Activated CD8-positive, alpha-beta memory T cell treated with anti-CD3 and anti-CD28 coated beads, Interleukin-2, amount 10 ng/mL, durations not matched to agents 7 days and 5 days (primary cell): ENCODE measurements at places on chromosomes 11 and 22. TPM values are rescaled to one million over a fixed set of nuclear protein-coding genes. Genes with fewer than 3 reads are reported as not detected.
A peak's percentile ranks its signal among the peaks of the same experiment; 100 is the strongest.

GRCh38 chr22:24108073-24108472, 73.2 kb upstream of the SUSD2 start:
- no peak overlapping the region for H3K4me3 ChIP-seq
- peaks cover 45% of the 10 kb centered on the region for H3K36me3 ChIP-seq
- H3K27ac ChIP-seq = no peak overlapping the region
- no peaks in the 10 kb centered on the region for H3K27me3 ChIP-seq
- H3K4me1 ChIP-seq = peaks cover 45% of the 10 kb centered on the region

GRCh38 chr11:34205326-34206035, 100.1 kb downstream of the NAT10 start:
- H3K27ac ChIP-seq = no peak overlapping the region
- H3K4me1 ChIP-seq = peaks cover 35% of the 10 kb centered on the region
- H3K4me3 ChIP-seq = no peak overlapping the region
- no peaks in the 10 kb centered on the region for H3K36me3 ChIP-seq

- no peak overlapping the region for H3K27ac ChIP-seq
- DNase-seq = peak; percentile 44
- no peaks in the 10 kb centered on the region for H3K27me3 ChIP-seq
These were observed 63.5 kb upstream of the PRDM11 start for GRCh38 chr11:45082744-45083543.

- H3K27me3 ChIP-seq = no peaks in the 10 kb centered on the region
- peak overlapping the region; percentile 90 for H3K4me3 ChIP-seq
- peaks cover 52% of the 10 kb centered on the region for H3K4me1 ChIP-seq
These were observed 857 bp downstream of the ARCN1 start for GRCh38 chr11:118572981-118573550.

GRCh38 chr11:76041208-76041607, 165.1 kb downstream of the WNT11 start:
- no peaks in the 10 kb centered on the region for H3K4me1 ChIP-seq
- no peak for DNase-seq
- H3K27me3 ChIP-seq = no peaks in the 10 kb centered on the region
- peaks cover 7% of the 10 kb centered on the region for H3K36me3 ChIP-seq
- no peak overlapping the region for H3K27ac ChIP-seq

- H3K27me3 ChIP-seq = peaks cover 21% of the 10 kb centered on the region
- no peak for DNase-seq
- no peaks in the 10 kb centered on the region for H3K4me1 ChIP-seq
These were observed 139.6 kb upstream of the E2F8 start for GRCh38 chr11:19380375-19380774.

- DNase-seq = peak; percentile 78
- H3K4me1 ChIP-seq = peaks cover 37% of the 10 kb centered on the region
- peaks cover 71% of the 10 kb centered on the region for H3K27me3 ChIP-seq
These were observed 511 bp upstream of the CLCF1 start for GRCh38 chr11:67373648-67374570.

DNA sequence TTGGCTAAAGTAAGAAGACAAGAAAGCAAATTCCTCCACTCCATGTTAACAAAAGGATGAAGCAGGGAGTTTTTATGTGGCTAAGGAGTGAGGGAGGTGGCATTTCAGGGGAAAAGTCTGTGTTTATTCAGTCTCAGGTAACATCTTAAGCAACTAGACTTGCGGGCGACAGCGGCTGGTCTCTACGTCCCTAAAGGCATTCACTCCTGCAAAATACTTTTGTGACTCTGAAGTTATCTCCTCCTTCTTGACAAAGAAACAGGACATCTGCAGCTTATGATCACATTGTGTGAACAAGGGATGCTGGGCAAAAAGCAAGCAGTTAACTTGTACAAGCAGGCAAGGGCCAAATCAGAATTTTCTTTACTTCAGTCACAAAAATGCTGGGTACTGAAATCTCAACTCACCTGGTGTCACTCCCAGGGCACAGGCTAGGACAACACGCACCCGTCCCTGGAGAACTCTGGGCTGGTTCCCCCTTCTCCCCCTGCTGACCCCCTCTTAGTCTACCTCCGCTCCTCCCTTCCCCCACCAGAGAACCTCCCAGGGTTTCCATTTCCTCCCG, 38.3 kb downstream of the IGLL5 start:
- H3K4me3 ChIP-seq = no peak overlapping the region
- H3K4me1 ChIP-seq = peaks cover 29% of the 10 kb centered on the region
- no peaks in the 10 kb centered on the region for H3K36me3 ChIP-seq
- H3K27me3 ChIP-seq = no peaks in the 10 kb centered on the region
- H3K27ac ChIP-seq = no peak overlapping the region

The SGSM1 gene
- 0.09 TPM for total RNA-seq

- no peak overlapping the region for H3K27ac ChIP-seq
- no peaks in the 10 kb centered on the region for H3K36me3 ChIP-seq
- DNase-seq = no peak
- H3K27me3 ChIP-seq = peaks cover 11% of the 10 kb centered on the region
- no peak overlapping the region for H3K4me3 ChIP-seq
- peaks cover 15% of the 10 kb centered on the region for H3K4me1 ChIP-seq
These were observed 13.7 kb downstream of the ROBO3 start for GRCh38 chr11:124878759-124879492.
